ENCODE measurements at places on chromosomes 6 and 20.

DNA sequence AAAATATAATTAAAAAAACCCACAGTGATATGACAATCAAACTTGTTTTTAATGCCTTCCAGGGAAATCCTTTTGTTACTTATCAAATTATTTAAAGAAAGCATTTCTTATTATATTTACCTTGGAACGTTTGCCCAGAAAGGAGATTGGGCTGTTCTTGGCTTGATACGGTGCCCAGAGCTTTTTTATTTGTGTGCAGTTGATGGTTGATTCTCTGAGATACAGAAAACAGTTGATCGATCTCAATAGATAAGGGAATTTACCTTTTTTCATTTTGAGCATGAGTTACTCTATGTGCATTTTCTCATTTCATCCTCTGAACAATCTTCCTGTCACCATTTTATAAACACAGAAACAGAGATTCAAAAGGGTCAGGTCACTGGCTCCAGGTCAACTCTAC is 72.5 kb upstream of the NEDD9 start:
- DNase-seq: no peak

DNA sequence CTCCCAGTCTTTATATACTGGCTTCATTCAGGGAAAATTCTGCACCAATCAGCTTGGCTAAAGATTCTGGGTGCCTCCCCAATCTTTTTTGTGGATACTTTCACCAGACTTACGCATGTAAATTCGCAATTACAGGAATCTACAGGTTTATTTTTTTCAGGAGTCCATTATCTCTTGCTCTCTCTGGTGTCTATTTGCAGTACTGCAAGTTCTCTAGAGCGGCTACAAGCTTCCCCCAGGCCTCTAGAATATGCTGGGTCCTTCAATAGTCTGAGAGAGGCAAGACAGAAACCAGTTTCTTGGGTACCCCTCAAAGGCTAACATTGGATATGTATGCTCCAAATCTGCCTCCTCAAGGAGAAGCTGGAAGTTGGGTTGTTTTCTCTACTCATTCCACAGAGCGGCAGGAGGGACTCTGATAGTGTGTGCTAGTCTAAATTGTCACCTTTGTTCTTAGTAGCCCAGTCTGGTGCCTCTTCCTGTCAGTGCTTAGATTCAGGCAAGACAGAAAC is 58.5 kb downstream of the SUN5 start:
- no peak for DNase-seq

DNA sequence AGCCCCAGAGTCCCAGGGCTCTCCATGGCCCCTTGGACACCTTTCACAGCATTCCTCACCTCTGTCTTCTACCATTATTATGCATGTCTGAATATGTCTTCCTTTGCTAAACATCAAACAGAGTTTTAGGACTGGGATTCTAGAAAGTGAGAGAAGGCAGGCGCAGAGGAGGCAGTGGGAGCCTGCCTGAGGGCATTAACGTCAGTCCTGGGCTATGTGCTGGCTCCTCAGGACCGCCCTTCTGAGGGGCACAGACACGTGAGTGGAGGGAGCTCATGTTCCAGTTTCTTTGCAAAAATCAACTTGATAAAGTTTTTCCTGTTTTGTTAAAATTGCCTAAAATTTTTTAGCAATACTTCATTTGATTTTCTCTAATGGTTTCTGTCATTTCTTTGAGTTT is 38.0 kb downstream of the C6orf15 start:
- DNase-seq: no peak

DNA sequence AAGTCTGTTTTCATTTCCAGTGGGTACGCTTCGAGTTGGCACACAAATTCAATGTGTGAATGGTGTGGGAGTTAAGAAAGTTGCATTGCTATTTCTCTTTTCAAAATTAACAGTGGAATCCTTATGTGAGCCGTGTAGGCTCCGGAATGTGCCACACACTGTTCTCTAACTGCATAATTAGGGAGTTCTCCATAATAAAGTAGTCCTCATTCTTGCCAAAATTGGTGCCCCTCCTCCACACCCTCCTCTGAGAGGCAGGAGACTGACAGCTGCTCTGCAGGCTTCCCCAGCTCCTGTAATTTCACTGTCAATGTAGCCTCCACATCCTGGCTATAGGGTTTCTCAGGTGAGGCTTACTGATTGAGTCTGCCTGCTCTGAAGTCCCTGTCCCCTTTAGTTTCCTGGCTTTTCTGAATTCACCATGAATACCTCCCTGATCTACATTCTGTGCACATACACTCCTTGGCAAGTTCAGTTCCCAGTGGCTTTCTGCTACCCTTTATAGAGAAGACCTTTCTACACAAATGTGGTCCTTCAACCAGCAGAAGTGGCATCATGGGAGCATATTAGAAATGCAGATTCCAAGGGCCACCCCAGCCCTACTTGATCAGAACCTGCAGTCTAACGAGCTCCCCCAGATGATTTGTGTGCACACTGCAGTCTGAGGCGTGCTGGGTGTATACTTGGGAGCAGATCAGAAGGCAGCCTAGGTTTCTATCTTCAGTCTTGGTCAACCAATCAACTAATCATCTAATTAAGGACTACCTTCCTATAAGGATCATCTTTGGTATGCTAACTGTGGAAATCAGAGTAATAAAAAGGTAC is 19.9 kb upstream of the CCN6 start:
- no peak for DNase-seq

GRCh38 chr6:146910611-146911010 is 293.6 kb upstream of the STXBP5 start:
- DNase-seq: no peak

- DNase-seq: peak; percentile 16
These were observed 81.9 kb upstream of the E2F3 start for GRCh38 chr6:20319520-20320357.

DNA sequence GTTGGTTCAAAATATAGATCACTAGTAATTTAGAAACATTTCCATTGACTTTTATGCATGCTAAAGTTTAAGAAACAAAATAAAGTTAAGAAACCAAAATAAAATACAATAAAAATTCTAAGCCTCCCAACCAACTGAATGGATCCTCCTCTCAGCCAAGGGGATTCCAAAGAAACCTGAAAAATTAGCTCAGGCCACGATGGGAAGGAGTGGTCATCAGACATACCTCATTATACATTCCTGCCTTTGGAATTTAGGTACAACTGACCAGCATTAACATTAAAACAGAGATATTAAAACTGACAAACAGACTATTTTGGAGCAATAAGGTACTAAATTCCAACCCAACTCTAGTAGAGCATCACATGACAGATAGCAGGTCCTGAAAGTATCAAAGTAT is 275.2 kb downstream of the PKHD1 start:
- no peak for DNase-seq

- DNase-seq: no peak
These were observed 41.5 kb downstream of the SNRNP48 start for GRCh38 chr6:7631466-7631865.

- no peak for DNase-seq
These were observed 22.3 kb upstream of the BCAS4 start for GRCh38 chr20:50772420-50773185.

DNA sequence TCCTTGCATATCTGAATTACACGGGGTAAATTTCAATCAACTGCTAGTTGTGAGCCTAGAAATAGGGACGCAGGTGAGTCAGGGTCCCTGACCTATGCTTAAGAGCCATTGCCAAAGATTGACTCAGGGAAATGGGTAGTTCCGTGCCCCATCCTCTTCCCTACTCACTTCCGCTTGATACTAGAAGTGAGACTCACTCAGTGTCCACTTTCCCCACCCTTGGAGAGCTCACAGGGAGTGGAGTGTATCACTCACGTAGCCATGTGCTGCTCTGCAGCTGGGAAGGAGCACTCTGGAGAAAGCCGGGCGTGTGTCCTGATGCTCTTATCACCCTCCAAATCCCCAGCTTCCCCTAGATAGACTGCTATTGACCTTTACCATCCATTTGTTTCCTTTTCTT is 543 bp upstream of the MUC22 start:
- DNase-seq: no peak

- no peak for DNase-seq
These were observed 141.1 kb upstream of the FOXQ1 start for GRCh38 chr6:1170794-1171193.

DNA sequence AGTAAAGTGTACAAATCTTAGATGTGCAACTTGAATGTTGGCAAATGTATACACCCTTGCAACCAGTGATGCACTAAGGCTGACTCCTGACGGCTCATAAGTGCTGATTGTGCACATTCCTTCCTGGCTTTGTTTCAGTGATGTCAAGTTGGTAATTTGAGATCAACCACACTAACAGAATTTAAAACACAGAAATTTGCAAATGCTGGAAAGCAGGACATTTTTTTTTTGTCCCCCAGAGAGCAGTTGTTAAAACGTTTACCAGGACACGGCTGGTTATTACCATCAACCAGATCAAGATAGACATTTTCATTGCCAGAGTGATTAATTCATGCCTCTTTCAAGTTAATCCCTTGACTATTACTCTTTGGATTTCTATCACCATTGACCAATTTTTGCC is 735.6 kb downstream of the RFPL4B start:
- DNase-seq: no peak

DNA sequence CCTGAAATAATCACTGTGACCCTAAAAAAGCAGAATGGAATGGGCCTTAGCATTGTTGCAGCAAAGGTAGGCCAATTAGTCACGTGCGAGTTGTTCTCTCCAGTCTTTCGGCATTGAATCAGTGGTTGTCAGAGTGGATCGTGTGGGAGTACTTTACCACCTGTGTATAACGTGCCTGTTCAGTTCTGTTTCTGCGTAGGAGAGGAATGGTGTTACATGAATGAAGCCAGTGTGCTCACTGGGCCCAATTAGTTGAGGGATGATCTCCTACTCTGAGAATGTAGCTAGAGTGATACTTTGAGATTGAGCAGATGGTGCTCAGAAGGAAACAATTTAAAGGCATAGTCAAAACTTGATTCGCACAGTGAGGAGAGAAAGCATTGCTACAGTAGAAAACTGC is 72.4 kb upstream of the KIF25 start:
- no peak for DNase-seq

DNA sequence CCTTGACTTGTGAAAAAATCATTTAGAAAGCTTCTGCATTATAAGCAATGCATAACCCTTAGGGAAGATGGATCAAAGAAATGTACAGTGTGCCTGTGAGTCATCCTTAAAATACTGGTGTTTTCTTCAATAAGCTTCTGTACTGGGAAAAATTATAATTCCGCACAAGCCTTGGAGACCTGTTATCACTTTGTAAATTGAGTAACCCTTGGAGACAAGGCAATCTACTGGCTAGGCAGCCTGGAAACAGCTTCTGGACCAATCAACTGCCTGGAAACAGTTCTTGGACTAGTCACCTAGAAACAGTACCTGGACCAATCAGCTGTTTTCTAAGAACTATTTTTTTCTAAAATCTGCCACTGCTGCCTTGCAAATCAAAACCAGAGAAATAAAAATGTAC is 25.8 kb upstream of the RNGTT start:
- DNase-seq: no peak

- DNase-seq: no peak
These were observed 98.5 kb downstream of the CARMIL1 start for GRCh38 chr6:25377664-25378063.

DNA sequence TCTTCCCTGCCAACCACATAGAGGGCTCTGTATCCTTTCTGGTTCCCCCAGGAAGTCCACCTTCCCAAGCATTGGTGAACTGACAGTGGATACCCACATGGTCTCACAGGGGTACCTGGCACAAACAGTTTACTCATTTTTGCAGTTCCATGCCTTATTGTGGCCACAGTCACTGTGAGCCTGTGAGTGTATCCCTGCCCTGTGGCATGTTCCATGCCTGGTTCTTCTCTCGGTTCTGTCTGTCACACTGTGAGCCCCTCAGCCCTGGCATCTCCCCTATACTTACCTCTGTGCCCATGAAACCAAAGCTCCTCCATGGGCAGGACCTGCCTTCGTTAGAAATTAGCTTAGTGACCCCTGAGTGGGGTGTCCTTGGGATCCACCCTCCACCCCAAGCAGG is 107.8 kb downstream of the TOX2 start:
- no peak for DNase-seq

- no peak for DNase-seq
These were observed 4.0 kb downstream of the TEAD3 start for GRCh38 chr6:35492974-35493284.

DNA sequence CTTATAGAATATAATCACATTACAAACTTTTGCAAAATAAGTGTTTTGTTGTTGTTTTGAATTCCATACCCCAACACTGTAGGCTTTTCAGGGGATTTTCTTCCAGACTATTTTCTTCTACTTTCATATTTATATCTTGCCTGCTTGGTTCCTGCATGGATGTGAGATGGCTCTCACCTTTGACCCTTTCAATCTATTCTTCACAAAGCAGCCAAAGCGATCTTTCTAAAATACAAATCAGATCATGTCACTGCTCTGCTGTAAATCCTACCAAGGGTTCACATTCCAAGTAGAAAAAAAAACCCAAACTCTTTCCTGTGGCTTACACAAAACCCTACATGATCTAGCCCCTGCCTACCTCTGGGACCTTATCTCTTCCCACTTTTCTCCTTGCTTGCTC is 25.0 kb upstream of the TRPC4AP start:
- no peak for DNase-seq

DNA sequence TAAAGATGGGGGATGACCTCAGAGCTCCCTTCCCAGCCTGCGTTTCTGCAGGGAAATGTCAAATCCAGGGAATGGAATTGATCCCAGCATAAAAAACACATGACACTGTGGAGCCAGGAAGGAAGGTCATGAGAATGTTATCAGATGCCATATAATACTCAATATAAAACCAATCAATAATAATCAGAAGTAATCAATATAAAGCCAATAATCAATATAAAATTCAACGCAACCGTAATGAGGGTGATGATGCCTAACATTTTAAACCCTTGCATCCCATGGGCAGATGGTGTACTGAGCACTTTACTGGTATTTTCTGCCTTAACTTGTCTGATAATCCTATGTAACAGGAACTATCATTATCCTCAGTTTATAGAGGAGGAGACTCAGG is 30.1 kb upstream of the SULF2 start:
- no peak for DNase-seq

DNA sequence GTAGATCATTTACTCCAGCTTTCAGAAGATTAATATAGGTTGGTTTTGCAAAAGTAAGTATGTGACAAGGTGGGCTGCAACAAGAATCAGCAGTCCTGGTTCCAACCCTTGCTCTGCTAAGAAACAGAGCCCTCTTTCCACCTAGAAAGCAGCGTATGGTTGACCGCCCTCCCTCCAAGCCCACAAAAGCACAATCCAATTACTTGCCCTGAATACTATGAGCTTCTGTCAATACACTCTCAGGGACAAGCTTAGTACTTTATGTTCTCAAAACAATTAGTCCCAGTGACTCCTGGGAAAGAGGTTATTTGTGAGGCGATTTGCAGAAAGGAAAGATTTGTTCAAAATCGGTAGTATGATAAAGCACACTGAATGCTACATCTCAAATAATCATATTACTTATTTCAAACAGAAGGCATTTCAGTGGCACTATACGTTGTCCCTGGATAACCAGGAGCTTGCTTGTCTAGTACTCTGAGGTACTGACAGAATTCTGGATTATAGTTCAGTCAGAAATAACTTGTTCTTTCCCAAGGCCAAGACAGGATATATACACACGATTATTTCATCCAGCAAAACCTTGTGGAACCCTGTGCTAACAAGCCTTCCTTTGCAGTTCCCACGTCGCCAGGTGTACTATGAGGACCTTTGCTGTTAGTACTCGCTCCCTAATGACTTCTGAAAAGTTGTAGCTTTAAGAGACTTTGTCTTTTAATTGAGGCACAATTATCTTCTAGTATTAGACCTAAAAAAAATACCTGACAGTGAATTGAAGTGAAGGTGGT is 96.9 kb upstream of the ADTRP start:
- DNase-seq: no peak

Data from stimulated activated CD8-positive, alpha-beta memory T cell treated with anti-CD3 and anti-CD28 coated beads, Interleukin-15, amount 100 ng/mL, for 24 hours (primary cell).